Hypothalamus (tissue), 51 donors: ENCODE measurements at places on chromosomes 4 and X.

GRCh38 chr4:66804979-66805378 lies 740.3 kb downstream of the CENPC start:
- DNase-seq: no peak

DNA sequence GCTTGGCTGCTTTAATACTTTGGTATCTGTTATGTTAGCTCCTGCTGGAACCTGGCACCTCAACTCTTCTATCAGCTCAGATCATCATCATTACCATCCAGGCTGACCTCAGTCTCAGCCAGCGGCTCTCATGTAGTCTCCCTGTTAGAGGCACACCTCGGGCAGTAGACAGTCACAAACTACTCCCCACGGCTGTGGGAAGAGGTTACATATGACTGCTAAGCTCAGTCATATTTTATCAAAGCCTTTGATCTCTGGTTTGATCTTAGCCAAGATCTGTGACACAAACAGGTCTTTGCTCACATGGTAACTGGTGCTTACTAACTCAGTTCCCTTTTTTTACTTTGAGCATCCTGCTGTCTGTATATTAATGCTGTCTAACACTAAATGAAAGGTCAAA lies 384.9 kb downstream of the CENPC start:
- no peak for DNase-seq

DNA sequence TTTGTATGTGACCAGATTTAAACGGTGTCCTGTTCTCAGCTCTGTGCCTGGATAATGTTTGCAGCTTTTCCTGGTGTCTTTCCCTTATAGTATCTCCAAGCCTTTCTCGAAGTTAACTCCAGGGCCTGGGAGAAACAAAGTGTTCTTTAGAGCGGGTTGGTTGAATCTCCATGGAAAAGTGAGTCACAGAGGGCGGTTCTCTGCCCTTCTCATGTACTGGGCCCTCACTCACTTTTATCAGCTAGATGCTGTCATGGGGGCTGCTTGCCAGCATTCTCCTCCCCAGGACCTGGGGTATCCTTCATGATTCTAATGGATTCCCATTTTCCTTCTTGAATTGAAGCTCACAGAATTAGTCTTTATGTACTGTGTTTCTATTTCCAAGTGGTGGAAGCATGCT lies 46.1 kb upstream of the MAGEC2 start:
- DNase-seq: no peak

- DNase-seq: no peak
Observed at GRCh38 chr4:60378010-60378409, 822.1 kb upstream of the ADGRL3 start.

GRCh38 chr4:8891646-8892555 lies 20.3 kb upstream of the HMX1 start:
- DNase-seq: no peak

DNA sequence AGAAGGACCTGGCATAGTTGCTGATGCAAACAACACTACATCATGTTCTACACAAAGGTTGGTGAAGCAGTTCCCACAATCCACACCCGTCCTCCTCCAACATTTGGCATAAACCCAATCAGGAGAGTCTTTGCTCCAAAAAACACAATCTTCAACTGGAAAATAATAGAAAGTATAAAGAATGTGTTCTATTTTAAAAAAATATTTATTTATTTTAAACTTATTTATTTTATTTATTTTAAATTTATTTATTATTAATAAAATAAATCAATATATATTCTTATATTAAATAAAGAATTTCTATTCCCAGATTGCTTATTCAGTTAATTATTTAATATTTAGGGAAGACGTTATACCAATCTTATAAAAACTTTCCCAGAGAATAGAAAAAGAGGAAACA lies 1753.7 kb upstream of the AGA start:
- DNase-seq: no peak

- DNase-seq: no peak
Observed at GRCh38 chr4:83875437-83875836, 339.5 kb downstream of the GPAT3 start.
